Dermis microvascular lymphatic vessel endothelial cell (primary cell): ENCODE measurements at places on chromosomes 1 and 21. TPM values are rescaled to one million over a fixed set of nuclear protein-coding genes. Genes with fewer than 3 reads are reported as not detected.

CXADR gene
- 48.3 and 75.1 TPM in 2 replicates for total RNA-seq

CELA3A gene
- not detected in 2 replicates for total RNA-seq

GRIK3 gene
- total RNA-seq, result not detected in 2 replicates

AMY2A gene
- total RNA-seq, result under 0.01 TPM in 1 of 2 replicates, not detected in the other

RHEX gene
- not detected in 2 replicates for total RNA-seq

KRTAP19-3 gene
- total RNA-seq, result not detected in 2 replicates

CYYR1 gene
- total RNA-seq, result 7.4 and 8.7 TPM in 2 replicates

FALEC gene
- not detected in 2 replicates for total RNA-seq

OR6P1 gene
- not detected in 2 replicates for total RNA-seq

DNA sequence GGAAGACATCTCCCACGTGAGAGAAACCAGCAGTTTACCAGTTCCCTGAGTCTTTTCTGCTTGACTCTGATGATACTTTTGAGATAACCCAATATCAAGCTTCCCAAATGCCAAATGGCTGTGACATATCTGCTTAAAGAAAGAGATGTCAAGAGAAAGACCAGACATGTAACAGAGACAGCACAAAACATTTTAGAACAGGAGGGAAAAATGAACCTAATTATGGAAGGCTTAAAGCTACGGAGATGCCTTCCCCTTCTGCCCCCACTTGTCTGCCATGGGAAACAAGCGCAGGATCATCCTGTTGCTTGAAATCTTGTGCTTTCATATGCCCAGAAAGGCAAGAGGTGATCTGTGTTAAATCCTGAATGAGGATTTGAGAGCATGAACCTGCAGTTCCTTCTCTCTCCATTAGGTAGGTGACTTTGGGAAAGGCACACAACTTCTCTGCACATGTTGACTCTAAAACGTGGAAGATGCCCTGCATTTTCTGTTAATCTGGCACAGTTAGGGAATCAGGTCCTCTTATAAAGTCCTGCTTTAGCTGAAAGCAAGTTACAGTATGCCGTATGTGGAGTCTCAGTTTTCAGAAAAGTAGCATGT lies 46.7 kb upstream of the MTR start:
- no peak for DNase-seq

GRCh38 chr1:170041423-170042192 lies 32.9 kb downstream of the KIFAP3 start:
- no peak for DNase-seq

DNA sequence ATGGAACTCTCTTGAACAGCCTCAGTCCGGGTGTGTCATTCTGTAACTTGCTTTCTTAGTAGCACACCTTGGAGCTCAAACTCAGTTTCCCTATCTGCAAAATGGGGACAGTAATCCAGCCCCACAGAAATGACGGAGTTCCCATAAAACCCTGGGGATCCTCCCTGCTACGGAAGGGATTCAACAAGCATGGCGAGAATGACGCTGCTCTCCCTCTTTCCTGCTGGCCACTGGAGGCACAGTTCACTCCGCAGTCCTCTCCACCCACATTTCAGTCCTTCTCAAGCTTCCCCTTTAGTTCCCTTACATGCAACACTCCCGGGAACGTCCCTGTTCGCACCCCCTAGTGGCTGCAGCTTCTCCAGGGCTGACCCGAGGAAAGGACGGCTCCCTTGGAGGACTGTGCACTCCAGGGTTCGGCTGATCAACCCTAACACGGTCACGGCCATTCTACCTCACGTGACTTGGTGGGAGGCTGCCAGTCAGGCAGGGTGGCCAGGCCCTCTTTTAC lies 20.6 kb downstream of the RUNX3 start:
- DNase-seq, result peak; percentile 72

- no peak for DNase-seq
Observed at GRCh38 chr1:55741516-55741915, 526.4 kb upstream of the USP24 start.

DNA sequence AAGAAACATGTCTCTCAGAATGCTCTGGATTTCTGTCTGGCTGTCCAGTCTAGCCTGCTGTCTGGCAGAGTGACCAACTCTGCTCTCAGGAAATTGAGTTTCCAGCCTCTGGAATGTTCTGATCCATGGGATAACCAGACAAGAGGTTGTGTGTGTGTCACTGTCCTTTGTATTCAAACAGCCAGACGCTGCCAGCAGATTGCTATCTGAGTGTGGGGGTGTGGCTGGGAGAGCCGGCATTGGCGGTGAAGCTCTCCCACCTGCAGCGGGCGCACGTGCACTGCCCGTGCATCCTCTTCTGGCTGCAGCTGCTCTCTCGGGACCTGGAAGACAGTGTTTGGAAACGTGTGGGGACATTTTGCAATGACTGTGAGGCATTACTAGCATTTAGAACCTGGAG lies 26.1 kb downstream of the PKP1 start:
- peak; percentile 95 for DNase-seq

DNA sequence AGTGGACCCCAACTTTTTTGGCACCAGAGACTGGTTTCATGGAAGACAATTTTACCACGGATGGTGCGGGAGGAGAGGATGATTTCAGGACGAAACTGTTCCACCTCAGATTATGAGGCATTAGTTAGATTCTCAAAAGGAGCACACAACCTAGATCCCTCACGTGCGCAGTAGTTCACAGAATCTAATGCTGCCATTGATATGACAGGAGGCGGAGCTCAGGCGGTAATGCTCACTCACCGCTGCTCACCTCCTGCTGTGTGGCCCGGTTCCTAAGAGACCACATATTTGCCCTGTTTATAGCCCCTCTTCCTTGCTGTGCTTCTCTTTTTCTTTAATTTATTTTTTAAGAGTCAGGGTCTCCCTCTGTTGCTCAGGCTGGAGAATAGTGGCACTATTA lies 4.6 kb downstream of the NTRK1 start:
- DNase-seq, result no peak

DNA sequence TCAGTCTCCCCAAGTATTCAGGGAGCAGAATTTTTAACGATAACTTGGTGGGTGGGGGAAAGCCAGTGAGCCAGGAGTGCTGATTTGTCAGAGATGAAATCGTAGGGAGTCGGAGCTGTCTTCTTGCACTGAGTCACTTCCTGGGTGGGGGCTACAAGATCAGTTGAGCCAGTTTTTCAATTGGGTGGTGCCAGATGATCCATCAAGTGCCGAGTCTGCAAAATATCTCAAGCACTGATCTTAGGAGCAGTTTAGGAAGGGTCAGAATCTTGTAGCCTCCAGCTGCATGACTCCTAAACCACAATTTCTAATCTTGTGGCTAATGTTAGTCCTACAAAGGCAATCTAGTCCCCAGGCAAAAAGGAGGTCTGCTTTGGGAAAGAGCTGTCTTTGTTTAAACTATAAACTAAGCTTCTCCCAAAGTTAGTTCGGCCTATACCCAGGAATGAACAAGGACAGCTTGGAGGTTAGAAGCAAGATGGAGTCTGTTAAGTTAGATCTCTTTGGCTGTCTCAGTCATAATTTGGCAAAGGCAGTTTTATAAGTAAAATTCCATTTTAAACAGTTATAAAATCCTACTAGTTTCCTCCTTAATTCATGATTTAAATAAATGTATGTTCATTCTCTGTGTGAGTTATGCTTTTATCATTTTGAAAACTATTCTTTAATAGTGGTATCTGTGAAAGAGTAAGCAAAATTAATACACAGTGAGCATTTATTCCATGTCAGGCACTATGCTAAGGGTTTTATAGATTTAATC lies 51.7 kb downstream of the SLC16A1 start:
- DNase-seq, result peak; percentile 18

DNA sequence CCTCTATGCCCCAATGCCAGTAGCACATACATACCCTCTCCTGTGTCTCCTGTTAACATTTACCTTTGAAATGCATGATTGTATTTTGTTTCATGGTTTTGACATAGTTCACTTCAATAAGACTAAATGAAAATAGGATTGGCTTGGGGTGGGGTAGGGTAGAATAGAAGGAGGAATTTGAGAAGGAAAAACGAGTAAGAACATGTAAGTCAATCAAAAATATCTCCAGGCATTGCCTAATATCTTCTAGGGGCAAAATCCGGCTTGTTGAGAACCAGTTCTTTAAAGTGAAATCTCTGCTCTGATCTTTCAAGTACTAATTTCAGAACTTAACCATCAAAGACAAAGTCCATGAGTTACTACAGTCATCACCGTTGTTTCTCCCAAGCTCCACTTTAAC lies 31.8 kb upstream of the RGS2 start:
- DNase-seq, result no peak

DNA sequence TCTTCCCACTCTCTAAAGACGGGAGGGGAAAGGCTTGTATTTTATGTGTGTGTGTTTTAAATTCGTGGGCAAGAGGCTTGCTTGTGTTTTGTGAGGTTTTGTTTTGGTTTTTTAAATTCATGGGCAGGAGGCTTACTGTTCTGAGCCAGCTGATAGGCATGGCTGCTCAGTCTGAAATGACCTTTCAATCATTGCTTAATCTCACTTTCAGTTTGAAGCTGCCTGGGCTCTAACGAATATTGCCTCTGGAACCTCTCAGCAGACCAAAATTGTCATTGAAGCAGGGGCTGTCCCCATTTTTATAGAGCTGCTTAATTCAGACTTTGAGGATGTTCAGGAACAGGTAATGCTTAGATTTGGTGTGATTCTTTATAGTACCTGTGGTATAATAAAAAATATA lies 20.3 kb upstream of the TXLNA start:
- no peak for DNase-seq

- DNase-seq, result no peak
Observed at GRCh38 chr1:201452866-201453265, 16.1 kb downstream of the PHLDA3 start.

DNA sequence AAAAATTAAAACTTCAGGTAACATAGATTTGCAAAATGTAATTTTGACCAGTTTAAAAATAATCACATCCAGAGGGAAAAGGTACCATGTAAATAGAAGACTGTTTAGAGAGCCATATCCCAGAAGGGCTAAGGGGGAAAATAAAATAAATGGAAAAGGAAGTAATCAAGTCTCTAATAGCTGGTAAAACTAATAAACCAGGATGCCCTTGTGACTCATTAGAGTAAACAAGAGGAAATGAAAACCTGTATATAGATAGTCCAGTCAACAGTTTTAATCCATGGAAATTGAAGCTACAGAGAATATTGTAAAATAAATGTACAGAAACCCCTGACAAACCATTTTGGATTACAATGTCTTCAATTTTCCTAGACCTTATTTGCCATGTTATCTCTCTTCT lies 698.0 kb upstream of the RGS18 start:
- no peak for DNase-seq

- no peak for DNase-seq
Observed at GRCh38 chr1:220344745-220345144, 72.5 kb upstream of the RAB3GAP2 start.

GRCh38 chr1:53256511-53257453 lies 18.5 kb upstream of the MAGOH start:
- DNase-seq, result no peak

DNA sequence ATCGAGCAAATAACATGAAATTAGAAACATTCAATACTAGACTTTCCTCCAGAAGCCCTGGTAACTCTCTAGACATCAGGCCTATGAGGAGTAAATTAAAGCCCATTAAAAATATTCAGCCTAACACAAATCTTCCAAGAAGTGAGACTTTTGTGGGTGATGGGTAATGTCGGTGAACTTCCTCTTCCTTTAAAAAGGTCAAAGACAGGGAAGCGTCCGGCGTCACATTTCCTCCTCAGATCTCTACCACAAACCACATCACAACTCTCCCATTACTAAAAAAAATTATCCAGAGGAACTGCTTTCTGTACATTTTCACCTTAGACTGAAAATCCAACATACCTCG lies 1.4 kb downstream of the EIF4G3 start:
- no peak for DNase-seq

DNA sequence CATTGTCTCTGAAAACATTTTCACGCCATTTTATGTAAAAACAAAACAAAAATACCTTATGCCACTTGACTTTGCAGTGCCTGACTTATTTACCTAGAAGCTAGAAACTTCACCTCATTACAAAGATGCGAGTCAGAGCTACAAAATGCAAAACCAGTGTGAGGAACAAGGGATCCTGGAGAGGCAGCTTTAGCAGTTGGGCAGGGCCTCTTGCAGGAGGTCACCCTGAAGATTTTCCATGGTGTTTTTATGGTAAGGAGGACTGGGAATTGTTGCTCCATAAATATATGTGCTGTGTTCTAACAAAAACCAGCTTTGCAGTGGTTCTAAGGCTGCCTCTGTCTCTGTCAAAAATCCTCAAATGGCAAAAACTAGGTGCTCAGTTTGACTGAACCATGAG lies 36.4 kb upstream of the TARBP1 start:
- DNase-seq, result no peak

- no peak for DNase-seq
Observed at GRCh38 chr1:54331843-54332463, 74.2 kb downstream of the SSBP3 start.

- no peak for DNase-seq
Observed at GRCh38 chr1:55726994-55727393, 511.8 kb upstream of the USP24 start.

- DNase-seq, result no peak
Observed at GRCh38 chr1:91513706-91514105, 13.1 kb downstream of the CDC7 start.

DNA sequence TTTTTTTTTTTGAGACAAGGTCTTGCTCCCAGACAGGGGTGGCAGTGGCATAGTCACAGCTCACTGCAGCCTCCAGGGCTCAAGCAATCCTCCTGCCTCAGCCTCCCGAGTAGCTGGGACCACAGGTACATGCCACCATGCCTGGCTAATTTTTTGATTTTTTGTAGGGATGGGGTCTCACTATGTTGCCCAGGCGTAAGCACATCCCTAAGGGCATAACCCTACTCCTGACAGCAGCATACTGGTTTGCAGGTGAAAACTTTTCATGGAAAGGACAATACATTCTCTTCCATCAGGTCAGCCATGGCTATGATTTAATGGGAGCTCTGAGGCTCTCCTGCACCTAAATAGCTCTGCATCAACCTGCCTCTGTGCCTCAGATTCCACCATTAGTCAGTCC lies 29.4 kb downstream of the UBIAD1 start:
- DNase-seq, result no peak

GRCh38 chr1:38392861-38393260 lies 346.3 kb upstream of the POU3F1 start:
- DNase-seq, result no peak

GRCh38 chr1:147626739-147627138 lies 43.6 kb downstream of the ACP6 start:
- no peak for DNase-seq

GRCh38 chr1:246659594-246660140 lies 64.5 kb upstream of the SCCPDH start:
- DNase-seq, result no peak

GRCh38 chr1:53031732-53032131 lies 30.3 kb upstream of the PODN start:
- DNase-seq, result no peak
